ENCODE measurements at places on chromosomes 6 and 20.

- no peak for DNase-seq
Observed at GRCh38 chr6:44049989-44050871, 77.0 kb downstream of the MRPL14 start.

DNA sequence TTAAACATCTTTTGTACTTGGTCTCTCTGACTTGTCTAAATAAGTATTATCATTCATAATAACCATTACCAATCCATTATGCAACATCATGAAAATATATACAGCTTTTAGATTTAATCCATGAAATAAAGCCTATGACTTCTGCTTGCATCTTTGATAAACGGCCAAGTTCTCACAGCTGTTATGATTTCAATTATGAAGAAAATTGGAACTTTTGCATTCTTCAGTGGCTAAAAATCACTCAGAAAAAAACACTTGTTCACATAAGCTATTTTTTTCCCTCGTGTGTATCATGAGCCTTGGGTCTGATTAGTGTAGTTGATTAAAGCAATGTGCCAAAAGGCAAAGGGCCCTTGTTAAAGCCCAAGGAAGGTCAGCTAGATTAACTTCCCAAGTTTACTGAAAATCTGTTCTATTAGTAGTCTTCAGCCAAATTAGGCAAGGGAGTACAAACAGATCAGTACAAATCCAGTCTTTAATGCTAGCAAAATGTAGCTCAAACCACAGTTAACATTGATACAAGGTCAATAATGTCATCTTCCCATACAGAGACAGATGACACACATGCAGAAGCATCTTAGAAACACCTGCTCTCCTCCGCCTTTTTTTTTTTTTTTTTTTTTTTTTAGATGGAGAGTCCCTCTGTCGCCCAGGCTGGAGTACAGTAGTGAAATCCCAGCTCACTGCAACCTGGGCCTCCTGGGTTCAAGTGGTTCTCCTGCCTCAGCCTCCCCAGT lies 69.9 kb downstream of the SGK1 start:
- no peak for DNase-seq

- DNase-seq, result peak; percentile 21
Observed at GRCh38 chr20:5991623-5992441, 41.4 kb downstream of the MCM8 start.

DNA sequence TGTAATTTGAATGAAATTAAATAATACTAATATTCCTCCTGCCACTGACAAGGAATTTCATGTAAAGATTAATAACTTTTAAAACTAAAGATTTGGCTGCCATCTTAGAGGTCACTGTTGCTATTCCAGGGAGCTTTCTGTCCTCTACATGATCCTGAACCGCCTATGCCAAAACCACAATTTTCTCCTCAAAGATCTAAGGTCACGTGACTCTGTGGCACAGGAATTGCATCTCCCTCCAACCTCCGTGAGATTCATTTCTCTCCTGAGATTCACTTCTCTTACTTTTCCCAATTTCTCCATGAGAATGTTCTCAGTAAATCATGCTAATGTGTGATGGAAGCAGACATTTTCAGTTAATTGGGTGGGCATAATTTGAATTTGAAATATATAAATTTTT lies 379.6 kb upstream of the TSHZ2 start:
- no peak for DNase-seq

GRCh38 chr20:41133709-41134361 lies 3.5 kb upstream of the PLCG1 start:
- DNase-seq, result no peak
